Activated T-cell treated with anti-CD3 and anti-CD28 coated beads for 1 hour (primary cell): ENCODE measurements at places on chromosomes 3 and 15.

DNA sequence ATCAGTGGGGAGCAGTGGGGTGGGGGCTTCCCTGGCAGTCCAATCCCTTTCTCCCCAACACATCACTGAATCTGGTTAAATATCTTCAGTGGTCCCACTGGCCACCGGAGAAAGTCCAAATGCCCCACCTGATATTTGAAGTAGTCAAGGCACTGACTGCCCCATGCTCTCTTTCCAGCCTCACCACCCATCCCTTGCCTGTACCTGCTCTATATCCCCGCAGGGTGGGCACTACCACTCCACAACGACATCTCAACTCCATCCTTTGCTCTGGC lies 101.7 kb downstream of the DAPK2 start:
- no peak for DNase-seq

DNA sequence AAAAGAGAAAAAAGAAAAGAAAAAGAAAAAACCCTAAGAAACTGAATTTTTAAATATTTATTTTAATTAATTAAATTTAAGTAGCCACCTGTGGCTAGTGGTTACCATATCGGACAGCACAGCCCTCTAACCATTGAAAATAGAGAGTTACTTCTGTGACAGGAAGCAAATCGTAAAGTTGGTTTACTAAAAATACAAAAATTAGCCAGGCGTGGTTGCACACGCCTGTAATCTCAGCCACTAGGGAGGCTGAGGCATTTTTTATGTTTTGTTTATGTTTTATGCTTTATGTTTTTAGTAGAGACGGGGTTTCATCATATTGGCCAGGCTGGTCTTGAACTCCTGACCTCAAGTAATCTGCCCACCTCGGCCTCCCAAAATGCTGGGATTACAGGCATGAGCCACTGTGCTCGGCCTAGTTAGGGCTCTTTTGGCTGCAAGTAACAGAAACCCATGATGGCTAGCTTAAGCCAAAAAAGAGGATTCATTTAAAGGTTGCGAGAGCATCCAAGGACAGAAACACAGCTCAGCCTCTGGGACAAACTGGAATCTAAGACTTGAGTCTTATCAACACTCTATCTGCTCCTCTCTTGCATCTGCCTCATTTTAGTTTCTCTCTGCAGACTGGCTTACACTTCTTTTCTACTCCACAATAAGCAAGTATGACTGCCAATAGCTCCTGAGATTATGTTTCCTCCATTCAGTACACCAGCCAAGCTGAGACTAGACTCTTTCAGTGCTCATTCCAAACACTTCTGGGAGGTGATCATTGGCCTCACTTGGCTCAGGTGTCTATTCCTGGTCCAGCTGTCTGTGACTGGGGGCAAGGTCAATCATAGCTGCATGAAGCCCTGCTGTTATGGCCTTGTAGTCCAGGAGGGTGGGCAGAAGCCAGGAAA lies 6.8 kb upstream of the SKIL start:
- no peak for DNase-seq

DNA sequence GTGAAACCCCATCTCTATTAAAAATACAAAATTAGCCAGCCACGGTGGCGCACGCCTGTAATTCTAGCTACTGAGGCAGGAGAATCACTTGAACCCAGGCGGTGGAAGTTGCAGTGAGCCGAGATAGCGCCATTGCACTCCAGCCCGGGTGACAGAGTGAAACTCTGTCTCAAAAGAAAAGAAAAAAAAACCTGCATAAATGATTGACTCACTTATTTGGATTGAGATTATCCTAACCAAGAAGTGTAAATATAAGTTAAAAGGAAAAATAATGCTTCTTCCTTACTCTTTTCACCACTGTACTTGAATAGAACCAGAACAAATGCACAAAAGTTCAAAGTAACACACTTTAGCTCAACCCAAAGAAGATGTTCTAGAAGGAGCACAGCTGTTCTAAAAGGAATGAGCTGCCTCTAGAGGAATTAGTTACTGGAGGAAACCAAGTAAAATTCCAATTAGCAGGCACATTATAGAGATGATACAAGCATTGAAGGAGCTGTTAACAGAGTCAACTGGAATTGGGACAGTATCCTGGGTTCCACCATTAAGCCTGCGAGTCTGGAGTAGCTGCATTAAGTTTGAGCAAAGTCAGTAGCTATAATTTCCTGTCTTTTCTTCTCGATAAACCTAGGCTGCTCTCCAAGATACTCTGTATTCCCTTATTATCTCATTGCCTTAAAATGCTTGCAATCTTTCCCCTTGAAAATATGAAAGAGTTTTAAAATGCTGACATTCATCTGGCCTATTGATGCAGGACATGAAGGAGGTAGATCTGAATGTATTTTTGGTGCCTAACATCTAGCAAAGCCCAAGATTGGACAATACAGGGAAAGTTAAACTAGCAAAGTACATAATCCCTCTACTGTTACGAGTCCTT lies 9.5 kb downstream of the MTHFS start:
- no peak for DNase-seq

DNA sequence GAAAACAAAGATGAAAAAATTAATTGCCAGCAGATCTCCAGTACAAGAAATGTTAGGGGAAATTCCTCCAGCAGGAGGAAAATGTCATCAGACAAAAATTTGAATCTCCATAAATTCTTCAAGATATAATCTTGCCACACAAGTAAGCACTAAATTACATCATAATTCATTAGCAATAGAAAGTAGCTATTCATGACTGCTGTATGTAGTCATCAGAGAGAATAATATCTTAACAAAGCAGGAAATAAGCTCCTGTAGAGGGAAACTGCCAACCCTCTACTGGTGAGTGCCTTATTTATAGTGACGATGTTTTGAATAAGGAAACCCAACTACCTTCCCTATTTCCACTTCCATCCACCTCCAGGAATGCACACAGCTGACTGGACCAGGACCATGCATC lies 15.8 kb upstream of the SLC27A2 start:
- DNase-seq: no peak

DNA sequence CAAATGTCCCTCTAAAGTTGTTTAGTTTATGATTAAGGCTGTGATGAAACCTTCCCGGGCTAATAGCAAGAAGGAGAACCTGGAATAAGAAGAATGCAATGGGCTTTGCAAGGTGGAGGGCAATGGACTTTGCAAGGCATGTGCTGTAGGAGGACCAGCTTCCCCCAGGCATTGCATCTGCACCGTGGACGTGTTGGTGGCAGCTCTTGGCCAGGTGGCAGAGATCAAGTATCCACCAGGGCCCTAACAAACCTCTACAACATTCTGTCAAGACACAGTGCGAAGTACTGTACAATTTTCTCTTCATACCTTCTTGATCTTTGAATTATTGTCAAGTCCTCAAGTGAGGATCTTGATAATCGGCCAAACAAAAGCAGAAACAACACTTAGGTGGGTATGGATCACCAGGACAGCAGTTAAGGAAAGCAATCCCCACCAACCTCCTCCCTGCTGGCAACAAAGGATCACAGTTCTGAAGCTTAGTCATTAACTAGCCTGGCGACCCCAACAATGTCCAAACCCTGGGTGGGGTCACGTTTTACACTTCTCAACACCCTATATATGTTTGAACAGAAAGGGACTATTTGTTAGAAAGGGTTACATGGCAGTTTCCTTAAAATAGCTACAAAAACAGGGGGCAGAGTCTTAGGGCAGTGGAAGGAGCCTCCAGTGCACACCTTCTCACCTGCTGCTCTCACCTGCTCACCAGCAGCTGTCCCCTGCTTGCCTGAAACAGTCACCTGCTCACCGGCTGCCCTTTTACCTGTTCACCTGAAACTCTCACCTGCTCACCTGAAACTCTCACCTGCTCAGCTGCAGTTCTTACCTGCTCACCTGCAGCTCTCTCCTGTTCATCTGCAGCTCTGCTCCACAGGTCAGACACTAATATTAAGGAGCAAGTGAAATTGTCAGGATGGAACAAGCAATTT lies 137.9 kb upstream of the LIPC start:
- DNase-seq: no peak

DNA sequence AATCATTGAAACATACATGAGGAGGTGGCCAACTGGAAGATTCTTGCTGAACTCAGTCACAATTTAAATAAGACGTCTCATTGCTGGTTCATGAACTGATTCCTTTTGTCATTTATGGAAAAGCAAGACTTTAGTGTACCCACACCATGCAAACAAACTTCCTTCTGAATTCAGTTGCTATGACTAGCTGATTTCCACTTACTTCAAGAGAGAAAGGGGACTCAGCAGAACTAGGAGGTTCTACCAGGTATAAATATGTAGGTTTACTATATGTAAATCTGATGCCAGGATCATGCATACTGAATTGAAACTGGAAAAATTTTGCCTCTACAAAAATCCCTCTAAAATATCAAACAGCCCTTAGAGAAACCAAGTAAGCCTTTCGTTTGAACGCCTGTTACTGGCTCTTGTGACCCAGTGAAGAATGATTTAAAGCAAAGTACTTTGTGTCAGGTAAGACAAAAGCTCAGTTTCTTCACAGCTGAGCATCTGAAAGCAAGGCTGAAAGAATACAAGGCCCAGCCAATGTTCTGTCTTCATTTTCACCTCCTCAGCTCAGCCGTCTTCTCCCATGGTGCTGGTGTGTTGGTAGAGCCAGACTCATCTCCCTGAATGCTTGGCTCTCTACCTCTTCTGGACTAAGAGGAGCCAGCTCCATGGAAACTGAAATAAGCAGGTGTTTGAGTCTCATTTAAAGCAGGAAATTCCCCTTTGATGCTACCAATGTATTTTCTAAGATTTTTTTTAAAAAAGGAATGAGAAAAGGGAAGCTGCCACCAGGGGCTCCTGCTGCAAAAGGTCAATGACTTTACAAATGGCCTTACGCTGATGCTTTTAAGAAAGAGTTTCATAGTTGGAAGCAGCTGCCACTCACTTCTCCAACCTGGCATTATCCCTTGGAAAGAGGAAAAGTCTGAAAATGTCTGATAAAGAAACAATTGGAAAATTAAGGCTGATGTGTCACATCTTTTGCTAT lies 301.6 kb downstream of the EFHB start:
- DNase-seq: no peak

- DNase-seq: no peak
These were observed 17.5 kb downstream of the CAND2 start for GRCh38 chr3:12813967-12814366.

DNA sequence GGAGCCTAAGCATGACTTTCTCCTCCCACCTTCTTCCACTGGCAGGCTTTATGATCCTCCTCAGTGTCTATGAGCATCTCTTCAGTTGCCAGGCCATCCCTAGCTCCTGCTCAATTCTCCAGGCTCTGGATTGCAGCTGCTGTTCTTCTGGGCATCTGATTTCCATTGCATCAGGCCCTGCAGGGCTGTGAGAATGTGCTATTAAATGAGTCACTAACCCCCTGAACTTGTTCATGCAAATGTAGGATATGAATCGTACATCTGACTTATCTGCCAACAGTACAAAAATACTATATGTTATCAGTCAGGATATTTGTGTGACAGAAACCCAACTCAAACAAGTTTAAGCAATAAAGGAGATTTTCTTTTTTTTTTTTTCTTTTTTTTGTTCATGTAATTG lies 11.9 kb downstream of the GPR176 start:
- DNase-seq: no peak

GRCh38 chr3:157858821-157859220 lies 247.4 kb downstream of the SHOX2 start:
- no peak for DNase-seq

DNA sequence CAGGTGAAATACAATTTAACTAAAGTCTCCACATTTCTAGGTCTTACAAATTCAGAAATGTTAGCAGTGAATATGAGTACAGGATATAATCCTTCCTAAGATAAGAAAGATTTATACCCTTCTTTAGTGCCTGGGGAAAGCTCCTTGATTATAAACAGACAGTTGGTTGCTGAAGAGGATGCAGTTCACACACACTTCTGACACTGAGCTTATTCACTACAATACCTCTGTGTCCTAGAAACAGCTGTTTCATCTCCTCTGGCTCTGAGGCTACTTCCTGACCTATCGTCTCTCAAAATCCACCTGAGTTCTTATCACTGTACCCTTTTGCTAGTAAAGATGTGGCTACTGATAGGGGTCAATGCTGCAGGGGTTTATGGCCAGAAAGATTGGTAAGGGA lies 57.1 kb downstream of the TP63 start:
- no peak for DNase-seq

DNA sequence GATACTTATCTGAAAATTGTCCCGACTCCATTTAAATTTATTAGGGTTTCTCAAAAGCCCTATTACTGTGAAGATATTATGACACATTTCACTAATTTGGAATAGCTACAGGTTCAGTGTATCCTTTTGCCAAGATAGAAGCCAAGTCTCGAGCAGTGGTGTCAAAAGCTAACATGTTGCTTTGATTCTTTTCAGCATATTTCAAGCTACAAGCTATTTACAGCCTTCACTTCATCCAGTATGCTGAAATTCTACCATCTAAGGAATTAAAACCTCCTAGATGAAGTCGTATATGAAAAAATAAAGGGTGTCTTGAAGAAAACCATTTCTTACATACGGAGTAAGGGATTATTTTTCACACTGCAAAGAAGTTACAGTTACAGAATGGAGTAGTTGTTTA lies 31.2 kb upstream of the ADAMTS9 start:
- no peak for DNase-seq

GRCh38 chr15:88193415-88193814 lies 63.1 kb downstream of the NTRK3 start:
- DNase-seq: no peak

- no peak for DNase-seq
These were observed 279.7 kb downstream of the ZIC1 start for GRCh38 chr3:147688868-147689267.
